NCI-H510A treated with DMSO at 0.1 percent for 48 hours (cell line): ENCODE measurements at places on chromosomes 5 and 9.

DNA sequence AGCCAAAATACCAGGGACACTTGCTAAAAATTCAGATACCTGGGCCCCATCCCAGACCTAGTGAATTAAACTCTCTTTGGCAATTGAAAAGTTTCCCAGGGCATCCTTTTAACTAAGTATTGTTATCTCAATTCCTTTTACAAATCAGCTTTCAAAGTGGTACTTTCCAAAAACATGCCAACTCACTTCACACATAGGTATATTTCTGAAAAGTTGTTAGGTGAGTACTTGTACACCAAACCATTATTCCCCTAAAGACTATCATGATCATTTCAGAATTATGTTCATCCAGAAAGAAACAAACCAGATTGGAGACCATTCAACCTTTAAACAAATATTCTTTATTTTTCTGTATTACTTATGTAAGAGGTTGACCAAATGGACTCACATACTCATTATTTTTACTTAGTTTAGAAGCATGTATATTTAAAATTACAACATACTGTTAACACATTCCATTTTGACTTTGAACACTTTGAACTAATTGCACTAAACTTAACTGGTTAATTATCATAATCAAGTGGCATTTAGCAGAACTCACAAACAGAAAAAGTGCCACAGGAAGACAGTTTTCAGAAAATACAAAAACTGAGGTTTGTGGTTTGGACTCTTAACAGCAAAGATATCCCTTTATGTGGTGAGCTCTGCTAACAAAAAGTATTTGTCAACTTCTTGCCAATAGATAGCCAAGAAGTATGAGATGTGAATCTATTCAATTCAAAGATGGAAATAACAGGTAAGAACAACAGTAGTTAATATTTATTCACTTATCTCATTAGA lies 40.7 kb downstream of the KIAA0825 start:
- DNase-seq, result no peak

- DNase-seq, result no peak
Observed at GRCh38 chr9:16266648-16267276, 603.7 kb downstream of the BNC2 start.

DNA sequence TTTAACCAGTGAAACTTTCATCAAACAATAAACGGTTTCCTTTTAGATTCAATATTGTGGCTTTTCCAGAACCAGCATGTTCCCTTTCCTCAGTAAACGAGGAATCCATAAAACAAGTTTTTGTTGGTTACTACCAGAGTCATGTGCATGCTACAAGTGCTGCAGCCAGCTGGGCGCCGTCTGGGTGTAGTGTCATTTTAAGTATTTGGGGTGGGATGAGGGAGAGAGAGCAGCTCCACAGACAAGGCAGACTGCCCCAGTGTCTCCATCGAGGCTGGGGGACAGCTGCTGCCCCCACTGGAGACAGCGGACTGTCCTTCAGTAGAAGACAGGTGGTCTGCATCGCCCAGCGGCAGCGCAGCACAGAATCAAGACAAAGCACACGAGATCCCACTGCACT lies 17.3 kb downstream of the ARPC5L start:
- no peak for DNase-seq

- DNase-seq, result no peak
Observed at GRCh38 chr5:124912638-124913328, 166.3 kb upstream of the ZNF608 start.

- no peak for DNase-seq
Observed at GRCh38 chr9:94207781-94208180, 51.3 kb upstream of the ZNF169 start.

- DNase-seq, result no peak
Observed at GRCh38 chr5:42870882-42871418, 59.3 kb upstream of the SELENOP start.

- peak; percentile 8 for DNase-seq
Observed at GRCh38 chr5:10479154-10479721, 37.6 kb downstream of the ROPN1L start.

DNA sequence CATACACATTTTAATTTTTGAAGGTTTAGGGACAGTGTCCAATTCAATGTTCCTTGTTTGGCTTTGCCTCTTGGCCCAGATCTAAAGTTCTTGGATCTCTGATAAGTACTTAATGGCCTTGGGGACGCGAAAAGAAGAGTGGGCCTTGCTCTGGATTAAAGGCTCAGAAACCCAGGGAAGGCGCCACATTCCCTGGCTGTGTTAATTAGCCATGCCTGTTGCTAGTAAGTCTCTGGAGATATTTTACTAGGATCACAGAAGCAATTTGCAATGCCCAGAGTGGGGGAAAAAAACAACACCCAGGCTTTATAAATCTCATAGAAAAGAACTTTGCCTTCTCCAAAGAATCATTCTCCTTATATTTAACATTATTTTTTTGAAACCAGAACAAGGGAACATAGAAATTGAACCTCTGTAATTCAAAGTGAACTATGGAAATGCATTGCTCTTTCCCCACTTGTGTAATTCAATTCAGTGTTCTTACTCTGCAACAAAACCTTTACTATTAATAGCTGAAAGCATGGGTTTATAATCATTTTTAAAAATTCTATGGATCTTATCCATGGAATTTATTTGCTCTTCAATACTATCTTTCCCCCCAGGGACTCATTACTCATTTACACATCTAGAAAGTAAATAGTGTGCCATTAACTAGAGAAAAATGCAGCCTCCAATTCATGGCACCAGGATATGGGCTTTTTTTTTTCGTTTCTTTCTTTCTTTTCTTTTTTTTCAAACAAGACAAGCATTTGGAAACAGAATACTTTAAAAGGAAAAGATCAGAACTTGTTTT lies 172.2 kb upstream of the ANKRD55 start:
- DNase-seq, result no peak

DNA sequence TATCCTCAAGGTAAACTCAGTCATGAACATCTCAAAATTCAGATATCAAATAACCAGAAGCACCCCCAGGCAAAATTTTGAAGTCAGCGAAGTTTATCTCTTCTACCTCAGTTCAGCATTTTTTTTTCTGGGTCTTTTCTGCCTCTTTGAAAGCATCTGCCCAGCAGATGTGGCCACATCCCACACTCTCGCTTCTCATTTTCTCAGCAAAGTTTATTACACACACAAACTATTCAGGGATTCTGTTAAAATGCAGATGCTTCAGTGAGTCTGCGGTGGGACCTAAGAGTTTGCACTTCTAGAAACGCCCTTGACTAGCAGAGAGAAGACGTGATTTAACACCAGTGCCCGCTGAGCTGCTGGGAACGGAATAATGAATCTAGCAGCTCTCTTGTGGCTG lies 19.3 kb downstream of the RASEF start:
- DNase-seq, result no peak

- no peak for DNase-seq
Observed at GRCh38 chr9:114981063-114981462, 50.7 kb upstream of the TNFSF8 start.

- DNase-seq, result no peak
Observed at GRCh38 chr5:178869577-178869976, 9.8 kb downstream of the ZNF354B start.
